ENCODE measurements at places on chromosomes 4 and X.
A peak's percentile ranks its signal among the peaks of the same experiment; 100 is the strongest.

DNA sequence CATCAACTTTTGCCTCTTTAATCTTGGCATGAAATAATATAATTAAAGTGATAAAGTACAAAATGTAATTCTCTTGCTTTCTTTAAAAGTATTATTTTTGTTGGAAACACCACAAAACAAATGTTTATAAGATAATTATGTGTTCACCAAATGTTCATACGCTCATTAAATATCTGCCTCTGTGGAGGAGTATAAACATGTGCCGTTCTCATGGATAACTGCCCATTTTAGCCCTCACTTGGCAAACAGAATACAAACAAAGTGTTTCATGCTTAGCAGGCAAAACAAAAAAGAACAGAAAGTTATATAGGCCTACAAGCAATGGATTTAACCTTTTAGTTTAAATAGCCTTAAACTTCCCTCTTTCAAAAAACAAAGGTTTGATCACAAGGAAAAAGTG lies 800.5 kb upstream of the DIAPH2 start:
- no peak for DNase-seq

GRCh38 chrX:45077748-45078424 lies 122.8 kb downstream of the DIPK2B start:
- DNase-seq: no peak

DNA sequence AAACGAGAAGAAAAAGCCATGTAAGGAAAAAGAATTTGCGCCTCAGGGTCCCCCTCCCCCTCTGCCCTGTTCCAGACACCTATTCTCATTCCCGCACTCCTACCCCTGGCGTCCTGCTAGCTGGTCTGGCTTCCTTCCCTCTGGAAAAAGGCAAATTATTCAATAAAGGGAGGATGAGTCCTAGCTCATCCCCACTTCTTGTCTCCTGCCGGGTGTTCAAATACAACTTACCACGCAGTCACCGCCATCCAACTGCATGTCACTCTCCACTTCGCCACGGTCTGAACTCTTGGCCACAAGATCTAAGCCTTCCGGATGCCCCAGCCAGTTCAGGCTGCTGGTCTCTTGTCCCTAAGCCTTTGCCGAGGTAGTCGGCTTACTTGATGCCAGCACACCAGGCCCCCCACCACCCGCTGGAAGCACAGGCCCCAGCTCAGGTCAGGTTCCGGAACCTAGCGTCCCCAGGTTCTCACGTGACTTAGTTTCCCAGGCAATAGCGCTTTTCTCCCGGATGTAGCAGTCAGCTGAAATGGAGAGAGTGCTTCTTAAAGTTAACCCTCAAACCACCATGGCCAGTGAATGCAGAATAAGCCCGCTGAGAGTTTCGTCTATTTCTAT lies 209.6 kb upstream of the SPIN4 start:
- peak; percentile 62 for DNase-seq

GRCh38 chrX:120668357-120668756 lies 38.5 kb upstream of the C1GALT1C1 start:
- no peak for DNase-seq

DNA sequence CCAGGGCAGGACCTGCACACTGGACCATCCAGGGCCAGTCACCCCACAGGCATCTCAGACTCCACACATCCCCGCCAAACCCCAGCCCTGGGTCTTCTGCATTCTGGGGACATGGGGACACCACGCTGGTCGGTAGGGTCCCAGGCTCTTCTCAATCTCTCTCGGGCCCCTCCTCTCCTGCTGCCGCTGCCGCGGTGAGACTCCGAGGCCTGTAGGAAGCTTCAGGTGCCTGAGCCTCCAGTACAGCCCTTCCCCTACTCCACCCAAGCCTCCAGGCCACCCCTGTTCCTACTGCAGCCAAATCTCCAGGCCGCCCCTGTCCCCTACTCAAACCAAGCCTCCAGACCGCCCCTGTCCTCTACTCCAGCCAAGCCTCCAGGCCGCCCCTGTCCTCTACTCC lies 5.5 kb upstream of the ASMT start:
- DNase-seq: no peak
